ENCODE measurements at places on chromosomes 11 and 22.
A peak's percentile ranks its signal among the peaks of the same experiment; 100 is the strongest.

GRCh38 chr22:47157486-47158270, 395.2 kb downstream of the TBC1D22A start:
- DNase-seq, result no peak

DNA sequence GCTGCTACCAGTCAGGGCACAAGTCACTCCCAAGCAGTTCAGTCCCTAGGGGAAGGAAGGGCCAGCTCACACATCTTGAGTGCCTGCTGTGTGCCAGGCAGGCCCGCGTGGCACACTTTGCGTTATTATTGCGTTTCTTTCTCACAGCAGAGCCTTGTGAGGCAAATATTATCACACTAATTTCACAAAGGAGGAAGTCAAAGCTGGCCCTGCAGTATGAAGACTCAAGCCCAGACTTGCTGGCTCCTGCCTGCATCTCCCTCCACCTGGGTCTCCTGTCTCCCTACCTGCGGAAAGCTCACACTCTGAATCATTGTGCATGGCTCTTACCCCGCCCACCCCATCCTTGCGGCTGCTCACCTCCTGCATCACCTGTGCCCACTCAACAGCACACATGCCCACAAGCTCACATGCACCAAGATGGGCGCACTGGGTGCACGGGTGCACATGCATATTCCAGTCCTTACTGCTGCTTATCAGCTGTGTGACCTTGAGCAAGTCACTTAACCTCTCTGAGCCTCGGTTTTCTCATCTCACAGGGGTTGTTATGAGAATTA, 31.7 kb upstream of the P2RY2 start:
- no peak for DNase-seq

DNA sequence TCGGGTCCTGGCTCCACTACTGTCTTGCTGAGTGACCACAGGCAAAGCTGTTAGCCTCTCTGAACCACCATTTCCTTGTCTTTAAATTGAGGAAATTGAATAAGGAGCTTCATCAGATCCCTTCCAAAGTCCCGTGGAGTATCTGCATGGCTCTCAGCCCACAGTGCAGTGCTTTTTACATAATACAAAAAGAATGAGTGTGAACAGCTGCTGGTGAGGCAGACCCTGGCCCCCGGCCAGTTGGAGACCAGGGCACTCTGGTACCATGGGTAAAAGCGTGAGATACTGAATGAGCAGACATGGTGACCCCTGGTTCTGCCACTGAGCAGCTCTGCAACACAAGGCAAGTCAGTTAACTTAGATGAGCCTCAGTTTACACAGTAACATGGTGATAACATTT, 86.8 kb downstream of the GALNT18 start:
- no peak for DNase-seq

- no peak for DNase-seq
Observed at GRCh38 chr11:70024036-70024772, 53.9 kb upstream of the ANO1 start.

DNA sequence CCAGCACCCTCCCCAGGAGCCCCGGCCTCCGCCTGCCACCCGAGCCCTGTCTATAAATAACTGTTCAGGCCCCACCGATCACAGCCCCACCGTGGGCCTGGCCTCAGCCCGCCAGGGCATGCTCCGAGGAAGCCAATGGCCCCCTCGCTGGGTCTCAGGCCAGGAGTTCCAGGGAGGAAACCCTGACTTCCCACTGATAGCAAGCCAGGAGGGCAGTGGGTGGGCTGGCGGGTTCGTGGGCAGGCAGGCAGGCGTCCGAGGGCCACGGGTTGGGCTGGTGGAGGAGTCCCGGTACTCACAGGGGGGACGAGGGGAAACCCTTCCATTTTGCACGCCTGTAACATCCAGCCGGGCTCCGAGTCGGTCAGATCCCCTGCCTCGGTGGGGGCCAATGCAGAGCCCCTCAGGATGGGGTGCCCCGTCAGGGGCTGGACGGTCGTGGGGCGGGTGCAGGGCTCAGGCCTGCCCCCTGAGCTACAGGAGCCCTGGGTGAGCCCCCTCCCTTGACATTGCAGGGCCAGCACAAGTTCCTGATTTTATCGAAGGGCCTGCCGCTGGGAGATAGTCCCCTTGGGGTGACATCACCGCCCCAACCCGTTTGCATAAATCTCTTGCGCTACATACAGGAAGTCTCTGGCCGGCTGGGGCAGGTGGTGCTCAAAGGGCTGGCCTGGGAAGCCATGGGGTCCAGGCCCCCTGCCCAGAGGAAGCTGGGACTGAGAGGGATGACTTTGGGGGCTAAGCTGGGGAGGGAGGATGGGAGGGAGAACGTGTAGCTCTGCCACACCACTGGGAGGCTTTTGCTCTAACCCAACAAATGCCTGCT, at the start of gene SPI1:
TSS of gene SPI1 (minus strand) at position 538 of the 826 bp plus-strand sequence. CDS start at position 344, 194 bp downstream.
- peak; percentile 66 for DNase-seq

- peak; percentile 94 for DNase-seq
Observed at GRCh38 chr11:118572061-118572980, at the start of gene ARCN1. Gene ARCN1 (plus strand): TSS chr11:118572409. CDS start chr11:118572548, 139 bp downstream.

DNA sequence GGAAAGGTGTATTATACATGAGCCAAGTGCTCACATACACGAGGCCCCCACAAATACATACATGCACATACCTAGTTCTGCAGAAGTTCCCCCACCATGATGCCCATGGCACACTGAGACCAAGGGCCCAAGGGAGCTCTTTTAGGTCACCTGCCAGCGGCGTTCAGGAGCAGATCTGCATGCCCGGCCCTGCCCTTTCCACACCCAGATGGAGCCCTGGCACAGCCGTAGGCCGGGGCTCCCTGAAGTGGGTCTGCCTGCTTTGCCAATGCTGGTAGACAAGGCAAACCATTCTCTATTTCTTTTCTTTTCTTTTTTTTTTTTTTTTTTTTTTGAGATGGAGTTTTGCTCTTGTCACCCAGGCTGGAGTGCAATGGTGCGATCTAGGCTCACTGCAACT, 21.5 kb downstream of the NFAM1 start:
- no peak for DNase-seq

- no peak for DNase-seq
Observed at GRCh38 chr11:111363985-111364384, 15.1 kb downstream of the POU2AF1 start.

Measured in GM23338 (cell line).